ENCODE measurements at places on chromosomes 3 and 15.

- peak; percentile 69 for DNase-seq
Observed at GRCh38 chr15:66293419-66294156, at the start of gene DIS3L. Gene DIS3L, plus strand, starts transcription at chr15:66293568. Its CDS starts 29 bp downstream, at chr15:66293597.

DNA sequence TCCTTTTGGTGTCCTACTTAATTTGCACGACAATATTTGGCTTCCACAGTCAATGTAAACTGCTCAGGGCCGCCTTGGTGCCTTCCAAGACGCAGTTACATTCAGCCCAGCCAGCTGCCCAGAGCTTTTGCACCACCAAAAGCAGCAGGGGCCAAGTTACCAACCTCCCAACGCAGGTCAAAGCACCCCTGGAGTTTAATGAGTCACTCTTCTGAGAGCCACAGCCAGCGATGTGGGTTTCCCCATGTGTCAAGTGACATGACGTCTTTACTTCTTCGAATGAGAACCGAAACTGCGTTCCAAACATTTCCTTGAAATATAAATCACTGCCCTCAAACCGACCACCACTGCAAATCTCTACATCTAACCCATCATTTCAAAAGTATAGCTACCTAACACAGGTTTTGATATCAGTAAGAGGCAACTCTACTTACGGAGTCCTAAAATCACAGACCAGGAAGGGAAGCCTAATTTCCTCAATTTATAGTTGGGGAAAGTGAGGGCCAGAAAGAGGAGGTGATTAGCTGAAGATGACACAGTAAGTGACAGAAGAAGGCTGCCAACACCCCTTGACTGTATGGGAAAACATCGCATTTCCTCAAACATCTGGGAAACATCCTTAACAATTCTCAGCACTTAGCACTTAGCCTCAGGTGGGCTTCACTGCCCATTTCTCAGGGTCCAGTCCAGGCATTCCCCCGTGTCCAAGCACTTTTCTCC, 24.5 kb downstream of the MB21D2 start:
- DNase-seq = peak; percentile 85

DNA sequence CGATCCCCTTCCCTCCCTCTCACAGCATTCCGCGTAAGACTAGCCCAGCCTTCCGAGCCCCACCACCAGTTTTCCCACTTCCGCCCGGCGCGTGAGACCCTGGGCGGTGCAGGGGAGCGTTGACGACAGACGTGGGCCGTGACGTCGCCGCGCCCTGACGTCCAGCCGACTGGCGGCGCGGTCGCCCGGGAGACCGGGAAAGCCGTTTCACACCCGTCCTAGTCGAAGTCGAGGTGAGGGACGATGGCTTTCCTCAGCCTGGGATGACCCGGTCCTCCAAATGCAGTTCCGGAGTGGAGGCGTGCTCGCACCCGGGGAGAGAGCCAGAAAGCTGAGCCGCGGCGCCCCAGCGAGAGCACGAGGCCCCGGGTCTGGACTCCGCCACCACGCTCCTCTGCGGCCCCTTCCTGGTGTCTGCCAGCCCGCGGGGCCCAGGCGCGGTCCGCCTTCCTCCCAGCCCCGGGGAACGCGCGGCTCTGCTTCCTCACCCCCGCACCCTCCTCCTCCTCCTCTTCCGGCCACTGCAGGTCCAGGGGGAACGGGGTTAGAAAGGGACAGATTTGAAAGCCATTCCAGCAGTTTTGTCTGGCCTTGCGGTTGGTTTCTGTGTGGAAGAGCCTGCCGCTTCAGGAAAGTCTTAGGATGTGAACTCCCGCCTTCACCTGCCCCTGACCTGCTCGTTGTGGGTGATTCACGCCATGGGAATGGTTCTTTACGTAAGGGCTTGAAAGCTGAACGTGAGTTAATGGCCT, at the start of gene LEKR1:
LEKR1 (plus strand) TSS at position 210 of the 752 bp plus-strand sequence. CDS start 2,977 bp downstream, outside the sequence.
- DNase-seq = peak; percentile 94

DNA sequence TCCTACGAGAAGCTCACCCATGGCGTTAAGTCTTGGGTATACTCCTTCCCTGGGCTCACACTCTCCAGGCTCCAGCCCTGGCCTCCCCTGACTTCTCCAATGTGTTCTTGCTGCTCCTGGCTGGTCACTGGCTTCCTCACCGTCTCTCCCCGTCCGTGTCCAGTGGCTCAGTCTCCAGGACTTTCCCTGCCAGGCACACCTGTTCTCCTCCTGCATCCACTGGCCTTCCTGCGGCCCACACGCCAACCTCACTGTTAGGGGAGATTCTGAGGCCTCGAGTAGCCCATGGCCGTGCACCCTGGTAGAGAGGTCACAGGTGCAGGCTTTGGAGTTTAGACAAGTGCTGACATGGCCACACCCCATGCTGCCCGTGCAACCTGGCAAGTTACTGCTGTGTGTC, 91.9 kb upstream of the SNRPA1 start:
- DNase-seq = no peak

DNA sequence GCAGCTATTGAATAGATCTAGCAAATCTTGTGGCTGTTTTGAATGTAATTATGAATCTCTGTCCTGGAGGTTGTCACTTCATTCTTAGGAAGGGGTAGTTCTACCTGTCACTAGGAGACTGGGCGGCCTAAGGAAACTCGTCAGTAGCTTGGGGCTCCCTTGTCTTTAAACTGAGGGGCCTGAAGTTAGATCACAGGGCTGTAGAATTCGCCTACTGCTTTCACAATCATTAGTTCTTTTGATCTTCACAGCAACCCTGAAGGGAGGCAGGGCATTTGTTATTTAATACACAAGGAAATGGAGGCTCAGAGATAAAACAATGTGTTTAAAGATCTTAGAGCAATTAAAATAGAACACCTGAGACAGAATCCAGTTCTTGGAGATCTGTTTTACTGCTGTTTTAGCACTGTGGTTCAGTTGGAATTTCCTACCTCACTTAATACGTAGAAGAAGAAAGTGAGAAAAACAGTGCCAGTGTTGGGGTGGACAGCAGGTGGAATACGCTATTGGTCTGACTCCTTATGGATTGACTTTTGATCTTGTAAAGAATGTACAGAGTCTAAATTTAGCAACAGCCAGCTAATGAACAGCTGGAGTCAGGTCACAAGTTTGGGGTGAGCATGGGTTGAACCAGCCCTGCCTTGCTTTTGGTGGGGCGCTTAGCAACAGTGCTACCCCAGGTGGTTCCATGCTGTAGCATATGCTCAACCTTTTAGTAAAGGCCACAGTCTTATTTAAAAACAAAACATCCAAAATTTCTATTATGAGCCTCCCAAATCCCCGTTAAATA, 71.4 kb upstream of the BHLHE40 start:
- DNase-seq = peak; percentile 51

DNA sequence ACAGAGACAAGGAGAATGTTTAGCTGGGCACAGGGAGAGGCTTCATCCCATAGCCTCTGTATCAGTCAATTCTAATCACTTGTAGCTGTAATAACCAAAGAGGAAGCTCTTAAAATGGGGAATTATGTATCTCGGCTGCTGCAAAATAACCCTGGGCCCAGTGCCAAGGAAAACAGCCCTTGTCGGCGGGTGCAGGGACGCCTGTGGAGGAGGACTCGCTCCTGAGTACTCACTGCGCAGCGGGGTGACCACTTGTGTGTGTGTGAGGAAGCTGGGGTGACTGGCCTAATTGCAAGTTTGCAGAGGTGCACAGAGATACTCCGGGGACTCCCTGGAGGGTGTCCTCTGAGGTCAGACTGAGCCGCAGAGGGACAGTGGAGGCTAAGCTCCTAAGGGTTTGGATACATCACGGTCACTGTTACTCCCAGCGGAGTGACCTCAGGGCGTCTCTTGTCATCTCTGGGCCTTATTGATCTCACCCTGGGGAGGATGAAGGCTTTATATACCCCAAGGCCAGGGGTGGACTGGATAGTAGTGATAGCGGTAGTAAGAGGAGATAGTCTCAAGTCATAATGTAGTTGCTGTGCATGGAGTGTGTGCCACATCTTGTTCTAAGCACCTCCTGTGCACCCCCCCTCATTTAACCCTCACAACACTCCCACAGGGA, 37.2 kb downstream of the SLC6A6 start:
- DNase-seq = peak; percentile 51

Measured in myocyte (in vitro differentiated cells).